ENCODE measurements at places on chromosomes 13 and 19.

DNA sequence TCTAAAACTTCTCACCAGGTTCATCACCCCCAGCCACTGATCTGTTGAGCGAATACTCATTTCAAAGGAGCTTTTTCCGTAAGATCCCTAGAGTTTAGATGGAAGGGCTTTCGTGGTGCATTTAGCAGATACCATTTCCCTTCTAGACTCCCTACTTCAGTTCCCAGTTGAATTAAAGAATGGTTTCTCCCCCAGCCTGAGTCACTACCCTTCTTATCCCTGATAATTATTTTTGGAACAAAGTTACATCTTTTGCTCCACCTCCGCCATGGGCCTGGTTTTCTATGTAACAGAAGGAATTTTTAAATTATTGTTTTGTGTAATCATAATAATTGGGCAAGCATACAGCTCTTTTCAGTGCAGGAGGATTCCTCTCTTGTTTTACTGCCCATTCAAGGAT, 22.0 kb downstream of the USPL1 start:
- DNase-seq: no peak

DNA sequence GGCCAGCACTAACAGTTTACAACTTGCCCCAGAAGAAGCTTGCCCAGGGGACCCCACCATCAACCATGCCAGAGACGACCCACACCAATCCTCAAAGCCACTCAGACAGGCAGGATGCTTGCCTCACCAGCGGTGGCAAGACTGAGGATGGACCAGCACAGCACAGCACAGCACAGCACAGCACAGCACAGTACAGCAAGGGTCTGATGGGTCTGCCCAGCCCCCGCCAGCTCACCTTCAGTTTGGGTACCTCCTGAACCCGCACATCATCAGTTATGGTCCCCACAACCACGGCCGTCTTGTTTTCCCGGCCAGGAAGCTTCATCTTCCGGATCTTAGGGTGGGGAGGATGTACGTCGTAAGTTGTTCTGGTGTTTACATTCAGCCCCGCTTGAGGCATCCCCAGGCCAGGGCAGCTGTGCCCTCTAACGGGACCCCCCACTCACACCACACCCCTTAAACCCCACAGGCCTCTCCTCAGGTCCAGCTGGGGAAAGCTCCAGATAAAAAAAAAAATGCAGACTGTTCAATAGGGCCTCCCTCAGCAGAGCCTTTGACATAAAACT, 1.7 kb upstream of the FAM83E start:
- no peak for DNase-seq

- DNase-seq: peak; percentile 30
Measured at GRCh38 chr13:48491423-48492095, 41.3 kb downstream of the RCBTB2 start.

DNA sequence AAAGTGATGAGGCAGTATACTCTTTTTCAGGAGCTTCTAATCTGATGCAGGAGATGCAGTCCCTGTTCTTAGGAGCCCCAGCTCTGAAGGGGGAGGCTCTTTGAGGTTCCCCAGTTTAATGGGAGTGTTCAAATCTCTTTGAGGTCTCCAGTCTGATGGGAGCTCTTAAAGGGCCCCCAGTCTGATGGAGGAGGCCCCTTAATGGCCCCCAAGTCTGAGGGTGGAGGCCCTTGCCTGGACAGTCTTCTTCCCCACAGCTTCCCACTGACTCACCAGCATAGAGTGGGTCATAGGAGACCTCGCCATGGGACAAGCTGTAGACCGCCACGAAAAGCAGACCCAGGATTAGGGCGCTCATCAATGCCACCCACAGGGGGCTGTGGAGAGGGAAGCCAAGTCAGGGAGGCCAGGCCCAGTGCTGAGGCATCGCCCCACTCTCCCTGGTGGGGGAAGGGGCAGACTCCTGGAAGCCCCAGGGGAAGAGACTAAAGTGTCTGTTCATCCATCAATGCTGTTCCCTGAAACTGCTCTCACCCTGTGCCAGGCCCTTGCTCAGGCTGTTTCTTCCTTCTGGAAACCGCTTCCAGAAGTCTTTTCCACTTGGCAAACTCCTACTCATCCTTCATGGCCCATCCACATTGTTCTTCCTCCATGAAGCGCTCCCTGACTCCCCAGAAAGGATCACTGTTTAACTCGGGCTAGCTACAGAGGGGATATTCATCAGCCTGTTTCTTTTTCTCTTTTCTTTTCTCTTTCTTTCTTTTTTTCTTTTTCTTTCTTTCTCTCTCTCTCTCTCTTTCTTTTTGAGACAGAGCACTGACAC, 2.1 kb downstream of the TM6SF2 start:
- no peak for DNase-seq

- DNase-seq: no peak
Measured at GRCh38 chr13:75749407-75749806, 113.3 kb downstream of the LMO7 start.

DNA sequence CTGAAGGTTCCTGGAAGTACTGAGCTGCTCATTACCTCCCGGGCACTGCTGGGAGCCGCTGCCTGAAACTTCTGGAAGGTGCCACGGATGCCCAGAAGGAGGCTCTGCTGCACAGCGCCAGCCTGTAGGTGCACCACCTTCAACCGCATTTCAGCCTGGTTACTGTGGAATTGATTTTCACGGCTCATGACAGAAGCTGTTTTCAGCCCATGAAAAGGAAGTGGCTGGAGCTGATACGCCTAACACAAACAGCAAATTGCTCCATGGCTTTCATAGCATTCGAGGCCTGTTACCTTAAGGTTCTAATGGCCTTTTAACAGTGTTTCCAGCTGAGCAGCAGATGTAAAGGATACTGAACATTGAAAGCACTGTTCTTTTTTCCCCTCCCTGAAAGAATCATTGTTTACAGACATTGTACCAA, 22.0 kb downstream of the GPC6 start:
- DNase-seq: no peak

GRCh38 chr13:51068501-51068900, 42.6 kb downstream of the C13orf42 start:
- no peak for DNase-seq

DNA sequence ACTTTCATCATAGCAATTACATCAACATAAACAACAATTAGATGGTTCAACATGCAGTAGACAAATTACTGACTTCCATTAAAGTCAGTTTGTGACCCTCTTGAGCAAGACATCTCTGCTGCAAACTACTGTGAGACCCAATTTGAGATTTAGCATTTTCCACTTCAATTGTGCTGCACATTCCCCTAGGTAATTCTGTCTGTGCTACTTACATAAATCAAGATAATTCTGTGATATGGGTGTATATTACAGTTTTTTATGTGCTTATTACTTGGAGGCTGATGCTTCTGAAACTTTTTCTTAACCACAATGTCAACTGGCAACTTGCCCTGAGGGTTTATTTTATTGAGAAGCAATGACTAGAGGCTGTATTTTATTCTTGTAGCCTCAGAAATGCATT, 1714.4 kb downstream of the OLFM4 start:
- no peak for DNase-seq

GRCh38 chr19:47631681-47632446, 22.9 kb downstream of the BICRA start:
- no peak for DNase-seq

DNA sequence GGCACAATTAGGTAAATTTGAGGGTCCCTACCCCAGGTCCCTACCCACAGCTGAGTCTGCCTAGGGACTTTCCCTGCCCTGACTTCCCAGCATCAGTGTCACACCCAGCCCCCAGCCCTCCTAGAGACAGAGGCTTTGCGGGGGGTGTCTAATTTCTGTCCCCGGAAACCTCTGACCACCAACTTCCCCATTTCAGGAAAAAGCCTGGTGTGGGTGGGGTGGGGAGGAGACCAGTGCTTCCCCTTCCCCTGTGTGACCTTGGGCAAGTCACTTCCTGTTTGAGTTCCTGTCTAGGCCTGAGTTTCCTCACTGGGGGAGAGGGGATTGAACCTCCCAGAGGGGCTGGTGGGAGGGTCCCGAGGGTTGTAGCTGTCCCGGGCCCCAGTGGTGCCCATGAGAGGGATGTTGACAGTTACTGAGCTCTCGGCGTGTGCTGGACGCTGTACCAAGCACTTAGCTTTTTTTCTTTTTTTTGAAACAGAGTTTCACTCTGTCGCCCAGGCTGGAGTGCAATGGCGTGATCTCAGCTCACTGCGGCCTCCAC, 7.9 kb downstream of the VASP start:
- no peak for DNase-seq

- DNase-seq: no peak
Measured at GRCh38 chr13:99416411-99417121, 84.7 kb upstream of the TM9SF2 start.

DNA sequence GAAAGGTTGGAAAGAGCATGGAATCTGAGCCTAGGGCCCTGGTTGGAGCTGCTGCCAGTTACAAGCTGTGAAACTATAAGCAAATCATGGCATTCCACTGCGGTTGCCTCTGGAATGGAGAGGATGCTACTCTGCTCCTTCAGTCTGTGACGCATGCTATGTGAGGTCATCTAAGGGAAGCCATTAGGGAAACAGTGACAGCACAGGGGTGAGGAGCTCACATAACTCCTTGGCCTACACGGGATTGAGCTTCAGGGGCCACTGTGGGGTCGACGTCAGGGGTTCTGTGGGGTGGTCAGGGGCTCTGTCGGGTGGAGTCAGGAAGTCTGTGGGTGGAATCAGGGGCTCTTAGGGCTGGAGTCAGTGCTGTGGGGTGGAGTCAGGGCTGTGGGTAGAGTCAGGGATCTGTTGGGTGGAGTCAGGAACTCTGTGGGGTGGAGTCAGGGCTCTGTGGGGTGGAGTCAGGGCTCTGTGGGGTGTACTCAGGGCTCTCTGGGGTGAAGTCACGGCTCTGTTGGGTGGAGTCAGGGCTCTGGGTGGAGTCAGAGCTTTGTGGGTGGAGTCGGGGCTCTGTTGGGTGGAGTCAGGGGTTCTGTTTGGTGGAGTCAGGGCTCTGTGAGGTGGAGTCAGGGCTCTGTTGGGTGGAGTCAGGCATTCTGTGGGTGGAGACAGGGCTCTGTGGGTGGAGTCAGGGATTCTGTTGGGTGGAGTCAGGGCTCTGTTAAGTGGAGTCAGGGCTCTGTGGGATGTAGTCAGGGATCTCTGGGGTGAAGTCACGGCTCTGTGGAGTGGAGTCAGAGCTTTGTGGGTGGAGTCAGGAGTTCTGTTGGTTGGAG, 35.8 kb upstream of the MEDAG start:
- DNase-seq: no peak

DNA sequence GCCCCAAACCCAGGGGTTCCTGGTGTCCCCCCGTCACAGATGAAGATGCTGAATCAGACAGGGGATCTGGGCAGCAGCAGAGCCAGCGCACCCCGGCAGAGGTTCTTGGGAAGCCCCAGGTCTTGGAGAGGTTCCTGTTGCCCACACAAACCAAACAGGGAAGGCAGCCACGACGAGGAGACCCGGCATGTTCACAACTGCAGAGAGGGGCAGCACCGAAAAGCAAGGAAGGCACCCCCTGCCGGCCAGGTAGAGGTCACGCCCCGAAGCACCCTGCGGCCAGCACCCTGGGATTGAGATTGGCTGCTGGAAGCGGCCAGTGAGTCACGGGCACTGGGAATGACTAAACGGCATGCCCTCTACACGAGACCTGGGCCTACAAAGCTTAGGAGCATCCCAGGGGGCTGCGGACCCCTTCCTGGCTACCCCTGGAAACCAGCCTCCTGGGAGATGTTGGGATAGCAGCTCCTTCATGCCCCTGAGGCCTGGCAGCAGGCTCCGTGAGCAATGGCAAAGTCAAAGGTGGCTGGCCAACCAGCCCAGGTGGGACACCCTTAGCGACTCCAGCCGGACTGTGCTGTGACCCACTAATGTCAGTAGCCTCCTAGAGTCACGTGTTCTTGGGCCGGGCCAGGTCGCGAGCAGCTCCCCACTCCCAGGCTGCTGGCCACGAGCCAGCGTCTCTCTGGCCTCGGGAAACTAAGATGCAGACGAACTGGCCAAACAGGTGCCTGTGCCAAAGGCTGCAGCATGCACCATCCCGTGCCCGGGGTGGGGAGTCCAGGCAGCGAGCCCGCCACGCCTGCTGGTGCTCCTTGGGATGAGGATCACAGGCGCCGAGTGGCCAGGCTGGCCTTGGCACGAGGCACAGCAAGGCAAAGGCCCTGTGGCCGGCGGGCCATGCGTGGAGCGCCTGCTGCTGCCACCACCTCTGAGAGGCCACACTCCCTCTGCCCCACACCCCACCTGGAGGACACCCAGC, 43.2 kb downstream of the MLLT1 start:
- DNase-seq: no peak

GRCh38 chr19:18203408-18203862, 407 bp downstream of the RAB3A start:
- DNase-seq: no peak

- no peak for DNase-seq
Measured at GRCh38 chr13:110224519-110224918, 82.4 kb downstream of the COL4A1 start.

DNA sequence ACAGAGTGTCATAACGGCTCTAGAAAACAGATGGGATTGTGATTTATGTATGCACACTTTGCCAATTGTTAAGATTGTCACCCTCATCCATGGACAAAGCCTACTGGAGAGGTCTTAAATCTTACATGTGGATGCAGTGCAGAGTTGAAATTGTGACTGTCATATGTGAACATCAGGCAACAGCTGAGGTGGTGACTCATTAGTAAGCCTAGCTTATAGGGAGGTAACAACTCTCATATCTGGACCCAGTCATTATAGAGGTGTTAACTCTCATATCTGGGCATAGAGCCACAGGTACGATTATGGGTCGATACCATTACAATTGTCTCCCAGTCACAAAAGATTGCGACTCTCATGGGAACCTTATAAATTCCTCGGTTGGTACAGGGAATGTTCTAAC, 29.8 kb upstream of the ZNF254 start:
- DNase-seq: no peak

- DNase-seq: no peak
Measured at GRCh38 chr19:3149526-3150505, 14.0 kb downstream of the GNA15 start.

- DNase-seq: no peak
Measured at GRCh38 chr13:98311200-98311548, 134.1 kb upstream of the RNF113B start.

GRCh38 chr13:23418776-23419683, 14.5 kb downstream of the SACS start:
- DNase-seq: no peak

GRCh38 chr13:59494560-59494970, 669.2 kb downstream of the DIAPH3 start:
- no peak for DNase-seq

GRCh38 chr13:30629527-30629926, 11.8 kb downstream of the USPL1 start:
- DNase-seq: no peak

GRCh38 chr19:15397782-15398181, 18.2 kb upstream of the AKAP8 start:
- no peak for DNase-seq

DNA sequence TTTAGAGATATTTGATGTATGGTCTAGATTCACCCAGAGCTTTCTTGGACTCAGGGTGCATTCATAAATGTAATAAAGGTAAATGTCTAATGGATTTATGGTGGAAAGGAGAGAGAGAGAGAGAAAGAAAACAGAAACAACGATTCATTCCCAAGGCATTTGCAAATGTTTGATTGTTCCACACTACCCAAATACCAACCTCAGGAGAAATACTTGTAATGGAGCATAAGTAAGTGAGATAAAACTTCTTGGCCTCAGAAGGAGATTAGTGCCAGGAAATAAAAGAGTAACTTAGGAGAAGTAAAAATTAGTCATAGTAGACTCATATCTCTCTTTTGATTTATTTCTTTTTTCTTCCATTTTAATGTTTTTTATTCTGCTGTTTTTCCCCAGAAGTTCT, 40.6 kb upstream of the DGKH start:
- no peak for DNase-seq

GRCh38 chr13:97077341-97077740, 83.1 kb upstream of the OXGR1 start:
- no peak for DNase-seq
